ENCODE measurements at places on chromosomes 11 and 22.

- no peak overlapping the region for H3K27ac ChIP-seq
- no peaks in the 10 kb centered on the region for H3K36me3 ChIP-seq
- no peak overlapping the region for H3K4me3 ChIP-seq
- no peaks in the 10 kb centered on the region for H3K4me1 ChIP-seq
- no peak for DNase-seq
These were observed 312.7 kb upstream of the B3GAT1 start for GRCh38 chr11:134724779-134725140.

DNA sequence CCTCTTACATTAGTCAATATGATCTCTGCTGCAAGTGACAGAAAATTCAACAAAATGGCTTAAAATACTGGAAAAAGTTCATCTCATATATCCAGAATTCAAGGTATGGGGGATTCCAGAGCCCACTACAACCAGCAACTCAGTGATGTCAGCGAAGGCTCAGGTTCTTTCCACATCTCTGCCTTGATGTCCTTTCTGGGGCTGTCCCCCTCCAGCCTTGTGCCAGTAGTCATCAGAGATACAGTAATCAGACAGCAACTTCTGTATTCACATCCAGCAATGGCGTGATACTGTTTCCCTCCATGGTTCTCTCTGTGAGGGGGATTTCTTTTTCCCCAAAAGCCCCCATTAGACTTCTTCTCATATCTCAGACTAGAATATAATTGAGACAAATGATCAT, 103.4 kb upstream of the USP47 start:
- no peaks in the 10 kb centered on the region for H3K4me1 ChIP-seq
- no peak for DNase-seq
- no peaks in the 10 kb centered on the region for H3K36me3 ChIP-seq
- no peak overlapping the region for H3K4me3 ChIP-seq
- no peak overlapping the region for H3K27ac ChIP-seq
- peaks cover 60% of the 10 kb centered on the region for H3K27me3 ChIP-seq

DNA sequence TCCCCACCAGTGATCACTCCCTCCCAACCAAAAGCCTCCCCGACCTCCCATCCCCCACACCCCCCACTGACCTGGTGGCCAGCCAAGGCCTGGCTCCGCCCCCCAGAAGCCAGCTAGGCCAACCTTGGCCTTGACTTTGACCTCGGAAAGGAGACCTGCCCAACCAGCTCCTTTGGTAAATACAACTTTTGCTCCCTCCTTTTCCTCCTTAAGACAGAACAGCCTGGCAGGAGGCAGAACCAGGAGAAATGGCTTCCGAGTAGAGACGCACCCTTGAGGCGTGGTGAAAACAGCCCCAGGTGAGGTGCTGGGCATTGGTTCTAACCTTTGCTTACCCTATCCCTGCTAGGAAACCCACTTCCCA, 27.0 kb downstream of the PLEKHA7 start:
- no peak overlapping the region for H3K4me3 ChIP-seq
- peaks cover 23% of the 10 kb centered on the region for H3K4me1 ChIP-seq
- peaks cover 7% of the 10 kb centered on the region for H3K36me3 ChIP-seq
- no peak for DNase-seq

GRCh38 chr11:112381578-112381977, 120.9 kb upstream of the PLET1 start:
- H3K27ac ChIP-seq: no peak overlapping the region
- no peak overlapping the region for H3K4me3 ChIP-seq
- peaks cover 4% of the 10 kb centered on the region for H3K27me3 ChIP-seq
- no peak for DNase-seq

DNA sequence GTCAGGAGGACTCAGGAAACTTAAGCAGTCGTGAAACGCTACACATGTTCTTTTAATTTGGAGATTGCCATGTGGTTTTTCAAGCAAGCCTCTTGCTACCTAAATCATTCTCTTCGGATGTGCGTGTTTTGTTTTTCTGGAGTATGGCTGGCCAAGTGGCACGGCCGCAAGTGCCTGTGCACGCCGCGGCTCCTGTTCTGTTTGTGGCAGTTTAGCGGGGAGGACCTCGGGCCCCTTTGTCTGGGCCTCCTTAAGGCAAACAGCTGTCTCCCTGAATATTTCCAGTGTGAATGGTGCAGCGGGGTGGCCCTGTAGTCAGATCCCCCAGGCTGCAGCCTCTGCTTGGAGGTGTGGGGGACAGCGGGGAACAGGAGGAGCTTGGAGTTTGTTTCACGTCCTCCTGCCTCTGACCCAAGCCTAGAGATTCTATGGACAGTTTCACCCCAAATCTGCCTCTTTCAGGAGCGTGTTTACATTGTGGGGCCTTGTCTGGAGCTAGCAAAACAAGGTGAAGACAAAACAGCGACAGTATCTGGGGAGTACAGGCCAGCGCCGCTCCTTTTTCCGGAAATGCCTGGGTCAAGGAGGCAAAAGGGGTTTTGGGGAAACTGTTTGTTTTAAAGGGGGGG, 1.3 kb downstream of the LRP5 start:
- H3K4me1 ChIP-seq: peaks cover 14% of the 10 kb centered on the region
- H3K27me3 ChIP-seq: peaks cover 12% of the 10 kb centered on the region
- H3K4me3 ChIP-seq: peak overlapping the region; percentile 86
- DNase-seq: no peak
- H3K36me3 ChIP-seq: no peaks in the 10 kb centered on the region

- H3K27me3 ChIP-seq: peaks cover 14% of the 10 kb centered on the region
- no peaks in the 10 kb centered on the region for H3K4me1 ChIP-seq
- DNase-seq: no peak
- no peaks in the 10 kb centered on the region for H3K36me3 ChIP-seq
- H3K4me3 ChIP-seq: no peak overlapping the region
These were observed 89.3 kb downstream of the GRIA4 start for GRCh38 chr11:105699203-105699602.

All from T-helper 17 cell (primary cell).